Suppressor macrophage treated with lipopolysaccharide for 4 hours (primary cell): ENCODE measurements at places on chromosomes 13 and 19.

GRCh38 chr13:69423844-69424243 is 683.8 kb upstream of the ATXN8OS start:
- DNase-seq = no peak

- no peak for DNase-seq
Measured at GRCh38 chr19:17086120-17086519, 10.5 kb downstream of the MYO9B start.

DNA sequence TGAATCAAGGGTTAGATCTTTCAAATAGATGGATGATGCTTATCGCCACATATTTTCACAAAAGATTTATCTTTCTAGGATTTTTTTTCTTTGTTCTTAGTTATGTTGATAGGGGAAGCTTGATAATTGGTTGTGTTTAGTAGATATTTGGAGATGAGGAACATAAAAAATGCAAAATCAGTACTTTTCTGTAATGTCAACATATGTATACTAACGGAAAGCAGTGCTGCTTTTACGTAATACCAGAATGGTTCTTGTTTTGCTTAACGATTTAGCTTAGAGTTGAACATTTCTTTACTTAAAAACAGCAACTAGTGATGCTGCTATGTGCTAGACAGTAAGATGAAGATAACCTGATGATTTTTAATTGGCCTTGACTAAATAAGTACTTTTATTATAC is 3.0 kb downstream of the ZMYM2 start:
- peak; percentile 43 for DNase-seq

GRCh38 chr13:103762523-103762922 is 696.3 kb upstream of the SLC10A2 start:
- DNase-seq = no peak

DNA sequence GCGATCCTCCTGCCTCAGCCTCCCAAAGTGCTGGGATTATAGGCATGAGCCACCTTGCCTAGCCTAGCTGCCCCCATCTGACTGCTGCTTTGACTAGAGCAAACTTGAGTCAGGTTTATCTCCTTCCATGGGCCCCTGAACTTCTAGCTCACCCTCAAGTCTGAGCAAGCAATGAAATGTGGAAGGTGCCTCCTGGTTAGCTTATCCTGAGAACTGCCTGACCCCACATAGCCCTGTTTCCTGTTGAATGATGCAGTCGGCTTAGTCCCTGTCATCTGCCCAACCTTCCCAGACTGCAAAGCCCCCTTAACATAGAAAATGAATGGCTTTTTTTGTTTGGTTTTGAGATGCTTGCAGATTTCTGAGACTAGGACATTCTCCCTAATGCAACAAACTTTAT is 8.9 kb upstream of the TMEM160 start:
- DNase-seq = no peak

- no peak for DNase-seq
Measured at GRCh38 chr19:47081095-47081494, 32.5 kb downstream of the ZC3H4 start.
